ENCODE measurements at places on chromosomes 1 and 21.
A peak's percentile ranks its signal among the peaks of the same experiment; 100 is the strongest.

DNA sequence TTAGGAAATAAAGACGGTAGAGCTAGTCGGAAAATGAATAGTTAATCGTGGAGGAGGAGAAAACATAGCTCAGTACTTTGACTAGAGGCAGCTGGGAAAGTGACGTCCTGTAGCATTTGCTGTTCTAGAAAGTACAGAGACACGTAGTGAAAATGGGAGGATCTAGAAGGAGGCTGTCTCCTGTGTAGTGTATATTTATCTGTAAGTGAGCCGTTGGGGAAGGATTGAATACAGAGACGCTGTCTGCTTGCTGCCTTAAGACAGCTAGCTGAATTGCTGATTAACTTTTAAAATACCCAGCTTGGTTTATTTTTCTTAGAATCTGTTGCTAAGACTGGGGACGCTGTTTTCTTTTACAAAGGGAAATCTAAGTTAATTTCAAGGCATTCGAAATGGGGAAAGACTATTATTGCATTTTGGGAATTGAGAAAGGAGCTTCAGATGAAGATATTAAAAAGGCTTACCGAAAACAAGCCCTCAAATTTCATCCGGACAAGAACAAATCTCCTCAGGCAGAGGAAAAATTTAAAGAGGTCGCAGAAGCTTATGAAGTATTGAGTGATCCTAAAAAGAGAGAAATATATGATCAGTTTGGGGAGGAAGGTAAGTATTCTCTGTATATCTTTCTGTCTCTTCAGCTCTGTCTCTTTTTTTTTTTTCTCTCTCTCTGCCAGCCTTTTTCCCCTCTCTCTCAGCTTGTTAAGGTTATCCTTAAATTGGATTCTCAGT lies at the start of gene DNAJB4:
TSS of gene DNAJB4 (plus strand) at position 221 of the 729 bp plus-strand sequence. CDS start at position 393, 172 bp downstream.
- peak; percentile 30 for DNase-seq

DNA sequence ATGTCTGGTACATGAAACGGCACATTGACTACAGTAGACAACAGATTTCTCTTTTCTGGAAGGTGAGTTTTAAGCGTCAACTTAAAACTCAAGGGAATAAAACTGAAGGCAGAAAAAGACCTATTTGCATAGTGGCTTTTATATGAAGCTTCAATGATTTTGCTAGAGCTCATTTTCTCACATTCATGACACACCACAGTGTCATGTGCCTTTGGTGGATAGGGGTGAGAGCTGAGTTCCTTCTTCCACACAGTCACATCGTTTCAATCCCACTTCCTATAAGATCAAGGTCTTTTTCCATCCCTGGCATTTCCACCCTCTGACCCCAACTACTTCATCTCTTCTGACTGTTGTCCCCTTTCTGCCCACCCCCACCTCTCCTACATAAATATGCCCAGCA lies 31.0 kb downstream of the IL12RB2 start:
- DNase-seq, result no peak

- DNase-seq, result no peak
These were observed 131.9 kb upstream of the COL6A1 start for GRCh38 chr21:45849651-45850050.

GRCh38 chr1:115862403-115862802 lies 21.5 kb upstream of the NHLH2 start:
- no peak for DNase-seq

DNA sequence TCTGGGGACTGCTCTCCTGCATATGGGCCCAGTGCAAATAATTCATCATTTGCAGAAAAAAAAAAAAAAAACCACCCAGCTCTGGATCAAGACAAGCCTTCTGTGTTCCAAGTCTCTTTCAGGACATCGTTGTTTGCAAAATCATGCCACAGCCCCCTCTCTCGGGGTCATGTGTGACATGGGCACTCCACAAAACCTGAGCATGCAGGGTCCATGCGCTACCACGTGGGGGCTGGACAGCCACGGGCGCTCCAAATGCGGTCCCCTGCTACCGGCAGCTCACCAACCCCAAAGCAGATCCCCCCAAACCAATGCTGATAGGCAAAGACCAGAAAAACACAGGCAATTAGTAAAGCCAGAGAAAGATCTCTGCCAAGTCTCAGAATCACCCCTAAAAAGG lies 17.6 kb downstream of the NPHP4 start:
- DNase-seq, result no peak

DNA sequence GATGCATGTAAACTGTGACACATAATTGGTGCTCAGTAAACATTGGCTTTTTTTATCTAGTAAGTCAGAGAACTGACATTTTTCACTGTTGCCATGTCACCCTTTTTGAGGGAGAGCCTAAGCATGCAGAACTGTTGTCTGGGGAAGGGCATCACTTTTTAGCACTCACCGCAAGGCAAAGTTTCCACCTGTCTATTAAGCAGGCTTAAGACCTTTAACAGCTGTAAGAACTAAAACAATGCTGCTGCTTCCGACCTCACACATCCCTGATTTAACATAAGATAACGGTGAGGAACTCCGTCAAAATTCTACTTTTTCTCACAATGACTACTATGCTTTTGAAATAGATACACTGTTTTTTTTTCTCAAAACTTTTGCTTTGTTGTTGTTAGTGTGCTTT lies 554.8 kb downstream of the NUF2 start:
- no peak for DNase-seq

DNA sequence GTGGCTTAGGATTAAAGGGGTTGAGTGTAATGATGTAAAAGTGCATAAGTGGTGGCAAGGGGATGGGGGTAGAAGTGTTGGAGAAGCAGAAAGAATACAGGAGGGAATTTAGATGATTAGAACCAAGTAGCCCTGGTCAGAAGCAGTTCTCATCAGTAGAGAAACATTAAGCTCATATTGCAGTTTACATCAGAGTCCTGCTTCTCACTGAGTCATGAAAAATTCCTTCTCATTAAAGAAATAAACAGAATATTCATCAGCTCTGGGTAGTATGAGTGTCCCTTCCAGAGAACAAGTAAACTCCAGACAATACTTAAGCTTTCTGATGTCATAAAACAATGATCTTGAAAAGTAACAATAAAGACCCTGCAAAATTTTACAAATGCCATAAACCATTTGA lies 36.5 kb downstream of the LRRIQ3 start:
- DNase-seq, result no peak

GRCh38 chr1:231376101-231376500 lies 38.0 kb downstream of the SPRTN start:
- no peak for DNase-seq

DNA sequence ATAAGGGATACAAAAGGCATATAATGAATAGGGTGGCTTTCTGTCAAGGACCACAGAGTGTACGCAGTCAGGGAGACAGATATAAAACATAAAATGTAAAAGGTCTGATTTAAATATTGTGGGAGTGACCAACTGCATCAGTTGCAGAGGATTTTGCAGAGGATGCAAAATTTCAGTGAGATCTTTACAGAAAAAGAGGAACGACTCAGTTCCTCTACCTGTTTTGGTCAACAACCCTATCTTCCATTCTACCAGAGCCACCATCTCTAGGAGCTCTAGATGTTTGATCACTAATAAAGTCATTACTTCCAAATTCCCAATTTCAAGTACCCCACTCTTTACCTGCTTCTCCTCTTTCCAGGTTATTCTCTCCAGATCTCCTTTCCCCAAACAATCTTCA lies 16.5 kb downstream of the SOD1 start:
- no peak for DNase-seq

DNA sequence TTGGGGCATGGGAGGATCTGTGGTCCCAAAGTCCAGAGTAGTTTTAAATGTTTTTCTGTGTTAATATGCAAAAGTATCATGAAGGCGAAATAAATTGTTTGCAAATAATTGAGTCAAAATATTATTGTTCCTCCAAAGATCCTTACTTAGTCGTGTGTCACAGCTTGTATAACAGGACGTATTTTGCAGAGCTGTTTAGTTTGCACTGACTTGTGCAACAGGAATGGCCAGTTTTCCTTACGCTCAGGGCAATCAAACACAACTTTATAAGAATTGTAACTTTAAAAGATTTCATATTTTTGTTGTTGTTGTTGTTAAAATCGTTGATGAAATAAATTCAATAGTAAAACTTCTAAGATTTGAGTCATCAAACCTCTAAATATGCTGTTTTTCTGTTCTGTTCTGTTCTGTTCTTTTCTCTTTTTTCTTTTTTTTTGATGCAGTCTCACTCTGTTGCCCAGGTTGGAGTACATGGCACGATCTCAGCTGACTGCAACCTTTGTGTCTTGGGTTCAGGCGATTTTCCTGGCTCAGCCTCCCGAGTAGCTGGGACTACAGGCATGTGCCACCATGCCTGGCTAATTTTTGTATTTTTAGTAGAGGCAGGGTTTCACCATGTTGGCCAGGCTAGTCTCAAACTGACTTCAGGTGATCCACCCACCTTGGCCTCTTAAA lies 60.6 kb downstream of the UCK2 start:
- no peak for DNase-seq

GRCh38 chr1:210072896-210073504 lies 135.0 kb downstream of the SYT14 start:
- no peak for DNase-seq

GRCh38 chr1:180909462-180909976 lies 3.2 kb upstream of the KIAA1614 start:
- DNase-seq, result no peak

GRCh38 chr1:64867266-64867665 lies 99.1 kb downstream of the JAK1 start:
- DNase-seq, result no peak

DNA sequence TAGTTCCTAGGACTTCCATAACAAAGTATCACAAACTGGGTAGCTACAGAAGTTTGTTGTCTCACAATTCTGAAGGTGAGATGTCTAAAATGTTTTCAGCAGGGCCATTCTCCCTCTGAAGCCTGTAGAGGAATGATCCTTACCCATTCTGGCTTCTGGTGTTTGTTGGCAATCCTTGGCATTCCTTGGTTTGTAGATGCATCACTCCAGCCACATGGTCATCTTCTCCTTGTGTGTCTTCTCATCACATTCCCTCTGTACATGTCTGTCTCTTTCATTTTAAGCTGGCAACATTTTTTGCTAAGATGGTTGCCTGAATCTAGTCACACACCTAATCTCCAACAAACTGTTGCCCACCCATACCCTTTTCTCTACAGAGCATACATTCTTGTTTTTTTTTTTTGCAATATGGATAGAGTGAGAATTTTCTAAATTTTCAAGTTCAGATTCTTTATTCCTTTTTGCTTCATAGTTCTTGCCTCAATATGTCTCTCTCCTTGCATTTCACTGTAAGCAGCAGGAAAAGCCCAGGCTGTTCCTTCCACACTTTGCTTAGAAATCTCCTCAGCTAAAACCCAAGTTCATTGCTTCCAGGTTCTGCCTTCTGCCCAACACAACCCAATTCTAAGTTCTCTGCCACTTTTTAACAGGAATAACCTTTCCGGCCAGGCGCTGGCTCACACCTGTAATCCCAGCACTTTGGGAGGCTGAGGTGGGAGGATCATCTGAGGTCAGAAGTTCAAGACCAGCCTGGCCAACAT lies 18.3 kb downstream of the ZBED6 start:
- no peak for DNase-seq

- DNase-seq, result no peak
These were observed 214.6 kb upstream of the NFIA start for GRCh38 chr1:60867782-60868181.

DNA sequence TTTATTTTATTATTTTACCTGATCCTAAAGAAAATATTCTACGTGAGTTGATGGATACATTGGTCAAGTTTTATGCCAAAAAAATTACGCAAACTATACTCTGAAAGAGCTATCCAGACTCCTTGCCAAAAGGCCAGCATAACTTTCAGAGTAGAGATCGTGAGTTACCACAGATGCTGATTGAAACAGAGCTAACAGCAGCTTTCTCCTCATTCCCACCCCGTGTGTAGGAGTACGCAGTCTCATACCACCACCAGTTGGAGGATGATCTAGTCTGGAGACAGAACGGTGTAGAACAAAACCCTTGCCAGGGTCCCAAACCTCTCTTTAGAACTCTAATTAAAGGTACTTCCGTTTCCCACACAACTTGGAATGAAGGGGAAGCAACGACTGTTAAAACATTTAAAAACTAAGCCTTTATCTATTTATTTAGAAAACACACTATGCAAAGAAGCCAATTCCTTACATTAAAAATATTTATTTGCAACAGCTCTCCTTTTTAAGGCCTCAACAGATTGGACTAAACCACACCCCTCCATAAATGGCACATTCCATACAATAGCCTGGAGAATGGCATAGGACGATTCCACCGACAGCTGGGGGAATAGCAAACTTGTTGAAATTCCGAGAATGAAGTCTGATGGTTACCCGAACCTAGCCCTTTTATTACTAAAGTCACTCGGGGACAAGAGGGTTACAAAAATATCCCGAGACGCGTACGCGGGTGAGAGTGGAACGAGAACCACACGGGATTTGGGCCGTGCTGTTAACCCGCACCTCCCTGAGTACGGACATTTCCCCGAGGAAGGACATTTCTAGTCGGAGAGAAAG lies 1.4 kb downstream of the NUCKS1 start:
- DNase-seq, result no peak

DNA sequence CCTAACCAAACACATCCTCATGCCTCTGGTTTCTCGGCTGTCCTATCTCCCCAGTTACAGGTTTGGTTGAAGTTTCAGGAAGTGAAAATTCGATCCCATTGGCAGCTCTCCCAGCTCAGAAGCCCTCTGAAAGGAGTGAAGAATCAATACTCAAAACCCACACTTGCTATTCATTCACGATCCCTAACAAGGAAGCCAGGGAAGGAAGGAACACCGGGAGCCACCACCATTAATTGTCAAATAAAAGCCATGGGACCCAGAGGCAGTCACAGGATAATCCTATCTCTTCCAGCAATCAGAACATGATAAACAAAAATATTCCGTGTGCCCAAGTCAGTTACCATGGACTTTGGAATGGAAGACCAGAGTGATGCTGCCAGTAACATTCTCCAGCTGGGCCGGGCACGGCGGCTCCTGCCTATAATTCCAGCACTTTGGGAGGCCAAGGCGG lies 7.0 kb downstream of the TMPRSS2 start:
- no peak for DNase-seq

GRCh38 chr1:171122893-171123292 lies 32.2 kb downstream of the FMO3 start:
- DNase-seq, result no peak

DNA sequence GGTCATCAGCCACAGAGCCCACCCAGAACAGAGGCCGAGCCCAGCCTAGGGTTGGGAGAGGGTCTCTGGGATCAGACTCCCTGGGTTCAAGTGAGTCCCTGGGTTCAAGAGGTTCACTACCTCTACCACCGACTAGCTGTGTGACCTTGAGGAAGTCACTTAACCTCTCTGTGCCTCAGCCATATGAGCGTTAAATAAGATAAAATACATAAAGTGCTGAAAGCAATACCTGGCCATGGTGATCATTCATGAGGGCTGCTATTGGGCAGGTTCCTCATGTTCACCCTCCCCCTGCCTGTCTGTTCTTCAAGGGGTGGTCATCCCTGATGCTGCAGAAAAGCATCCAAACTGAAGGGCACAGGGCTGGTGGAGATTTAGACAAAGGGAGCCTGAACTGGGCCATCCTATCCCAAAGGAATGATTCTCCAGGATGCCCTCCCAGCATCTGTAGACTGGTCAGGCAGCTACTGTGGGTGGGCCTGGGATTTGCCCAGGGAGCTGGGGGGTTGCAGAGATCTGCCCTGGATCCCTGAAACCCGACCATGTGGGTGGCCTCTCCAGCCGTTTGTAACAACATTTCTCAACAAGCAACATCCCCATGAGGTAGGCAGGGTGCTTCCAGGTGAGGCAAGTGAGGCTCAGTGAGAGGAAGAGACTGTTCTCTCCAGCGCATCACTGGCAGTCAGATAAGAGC lies 196.6 kb downstream of the MATN1 start:
- DNase-seq, result no peak
